Mammary microvascular endothelial cell (primary cell): ENCODE measurements at places on chromosomes 1 and 21. TPM values are rescaled to one million over a fixed set of nuclear protein-coding genes. Genes with fewer than 3 reads are reported as not detected.

ANKRD65 gene
- total RNA-seq = 0.47 and 0.64 TPM in 2 replicates

LCE6A gene
- not detected in 2 replicates for total RNA-seq

TSEN15 gene
- 26.5 and 33.4 TPM in 2 replicates for total RNA-seq

FAM167B gene
- 20.3 and 24.0 TPM in 2 replicates for total RNA-seq

PLA2G2A gene
- not detected in 2 replicates for total RNA-seq

KLHL20 gene
- total RNA-seq = 15.3 and 21.6 TPM in 2 replicates

HSF2BP gene
- total RNA-seq = 0.05 and 0.13 TPM in 2 replicates

RNF186 gene
- total RNA-seq = not detected in 2 replicates

FAM229A gene
- 0.13 and 0.79 TPM in 2 replicates for total RNA-seq

PROK1 gene
- not detected in 2 replicates for total RNA-seq

PDZK1IP1 gene
- 0.13 and 0.30 TPM in 2 replicates for total RNA-seq
